ENCODE measurements at places on chromosomes 3 and 15. TPM values are rescaled to one million over a fixed set of nuclear protein-coding genes. Genes with fewer than 3 reads are reported as not detected.
A peak's percentile ranks its signal among the peaks of the same experiment; 100 is the strongest.

Gene ALDH1A2
- 113 TPM for total RNA-seq

Gene CAMP
- total RNA-seq, result not detected

Gene TLR9
- total RNA-seq, result 0.94 TPM

Gene RHO
- not detected for total RNA-seq

Gene HRH1
- 32.3 TPM for total RNA-seq

GRCh38 chr3:37170060-37170459 lies 4.3 kb downstream of the LRRFIP2 start:
- peak overlapping the region; percentile 20 for H3K27ac ChIP-seq
- no peak overlapping the region for H3K4me3 ChIP-seq
- H3K4me1 ChIP-seq, result peaks cover 7% of the 10 kb centered on the region

DNA sequence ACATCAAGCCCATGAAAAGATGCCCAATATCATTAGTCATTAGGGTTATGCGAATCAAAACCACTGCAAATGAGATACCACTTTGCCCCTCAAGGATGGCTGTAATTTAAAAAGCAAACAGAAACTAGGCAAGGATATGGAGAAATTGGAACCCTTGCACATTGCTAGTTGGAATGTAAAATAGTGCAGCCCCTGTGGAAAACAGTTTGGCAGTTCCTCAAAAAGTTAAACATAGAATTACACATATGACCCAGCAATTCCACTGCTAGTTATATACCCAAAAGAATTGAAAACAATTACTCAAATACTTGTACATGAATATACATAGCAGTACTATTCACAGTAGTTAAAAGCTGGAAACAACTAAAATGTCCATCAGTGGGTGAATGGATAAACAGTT lies 186.8 kb upstream of the CGNL1 start:
- peaks cover 4% of the 10 kb centered on the region for H3K36me3 ChIP-seq
- no peak overlapping the region for H3K4me3 ChIP-seq
- no peaks in the 10 kb centered on the region for H3K4me1 ChIP-seq
- H3K27ac ChIP-seq, result no peak overlapping the region
- no peak for DNase-seq

- H3K4me1 ChIP-seq, result peaks cover 2% of the 10 kb centered on the region
- H3K4me3 ChIP-seq, result no peak overlapping the region
- H3K36me3 ChIP-seq, result peaks cover 6% of the 10 kb centered on the region
These were observed 4.1 kb downstream of the ZNF717 start for GRCh38 chr3:75781079-75781745.

DNA sequence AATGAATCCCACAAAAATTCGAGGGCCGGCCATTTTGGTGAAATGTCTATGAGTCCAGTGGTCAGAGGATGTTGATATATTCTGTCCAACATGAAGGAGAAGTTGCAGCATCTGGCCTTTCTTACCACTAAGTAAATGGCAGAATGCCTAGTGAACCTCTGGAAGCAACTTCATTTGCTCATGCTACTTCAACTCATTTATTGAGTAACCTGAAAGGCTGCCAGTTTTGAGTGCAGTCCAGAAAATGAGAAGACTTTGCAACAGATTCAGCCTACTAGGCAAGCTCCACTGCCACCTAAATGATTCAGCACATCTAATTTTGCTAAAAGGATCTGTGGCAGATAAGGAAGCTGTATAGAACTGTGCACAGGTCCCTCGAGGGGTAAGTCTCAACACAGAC lies 265.0 kb downstream of the OPA1 start:
- H3K36me3 ChIP-seq, result no peaks in the 10 kb centered on the region
- no peak overlapping the region for H3K27ac ChIP-seq
- no peak overlapping the region for H3K4me3 ChIP-seq
- H3K27me3 ChIP-seq, result no peaks in the 10 kb centered on the region
- DNase-seq, result no peak

- no peaks in the 10 kb centered on the region for H3K4me1 ChIP-seq
- DNase-seq, result no peak
- H3K27me3 ChIP-seq, result no peaks in the 10 kb centered on the region
- no peaks in the 10 kb centered on the region for H3K36me3 ChIP-seq
- H3K27ac ChIP-seq, result no peak overlapping the region
These were observed 407.8 kb downstream of the TUSC7 start for GRCh38 chr3:117117188-117117936.

- no peaks in the 10 kb centered on the region for H3K27me3 ChIP-seq
- H3K4me3 ChIP-seq, result no peak overlapping the region
- no peak for DNase-seq
- peaks cover 31% of the 10 kb centered on the region for H3K36me3 ChIP-seq
These were observed 3.8 kb downstream of the TM2D3 start for GRCh38 chr15:101648356-101648755.

GRCh38 chr3:117842086-117842485 lies 1132.5 kb downstream of the TUSC7 start:
- no peaks in the 10 kb centered on the region for H3K27me3 ChIP-seq
- no peak overlapping the region for H3K4me3 ChIP-seq
- H3K27ac ChIP-seq, result no peak overlapping the region

- H3K27me3 ChIP-seq, result no peaks in the 10 kb centered on the region
- no peak overlapping the region for H3K4me3 ChIP-seq
- H3K4me1 ChIP-seq, result no peaks in the 10 kb centered on the region
- H3K27ac ChIP-seq, result no peak overlapping the region
- peak; percentile 53 for DNase-seq
These were observed 116.2 kb downstream of the ROBO1 start for GRCh38 chr3:79651536-79652065.

DNA sequence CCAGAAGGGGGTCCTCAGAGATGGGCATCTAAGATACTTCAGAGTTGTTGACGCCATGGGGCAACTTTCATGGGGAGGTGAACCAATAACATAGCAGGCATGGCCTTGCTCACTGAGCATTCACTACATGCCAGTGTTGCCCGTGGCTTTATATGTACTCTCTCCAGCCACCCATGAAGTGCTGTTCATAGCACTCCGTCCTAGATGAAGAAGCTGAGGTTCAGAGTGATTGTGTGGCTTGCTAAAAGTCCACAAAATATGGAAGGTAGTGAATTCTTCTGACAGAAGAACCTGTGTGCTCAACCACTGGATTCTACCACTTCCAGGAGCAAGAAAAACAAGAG lies 9.8 kb upstream of the SEMA4B start:
- H3K27ac ChIP-seq, result peak overlapping the region; percentile 75
- H3K36me3 ChIP-seq, result no peaks in the 10 kb centered on the region

DNA sequence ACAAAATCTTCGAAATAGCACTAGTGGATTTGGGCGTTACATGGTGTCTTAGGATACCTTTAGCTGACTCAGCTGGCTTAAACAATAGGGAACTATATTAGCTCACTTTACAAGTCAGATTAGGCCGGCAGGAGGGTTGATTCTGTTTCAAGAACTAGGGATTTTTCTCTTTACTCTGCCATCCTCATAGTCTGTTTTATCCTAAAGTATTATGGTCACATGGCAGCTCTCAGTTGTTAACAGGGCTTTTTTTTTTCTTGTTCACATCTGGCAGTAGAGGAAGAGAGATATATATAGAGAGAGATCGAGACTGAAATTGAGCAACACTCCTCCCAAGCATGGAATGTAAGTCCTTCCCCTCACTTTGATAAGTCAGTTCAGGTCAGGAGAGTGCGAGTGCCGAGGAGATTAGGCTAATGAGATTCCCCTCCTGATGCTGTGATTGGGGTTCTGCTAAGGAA lies 32.9 kb downstream of the CHP1 start:
- no peaks in the 10 kb centered on the region for H3K27me3 ChIP-seq
- H3K4me3 ChIP-seq, result no peak overlapping the region
- peaks cover 14% of the 10 kb centered on the region for H3K36me3 ChIP-seq
- no peaks in the 10 kb centered on the region for H3K4me1 ChIP-seq
- no peak overlapping the region for H3K27ac ChIP-seq

All from kidney (tissue), 22 donors.